NCI-H82 (cell line): ENCODE measurements at places on chromosomes 7 and 10.
A peak's percentile ranks its signal among the peaks of the same experiment; 100 is the strongest.

- DNase-seq, result no peak
These were observed 94.8 kb downstream of the AUTS2 start for GRCh38 chr7:69693042-69693441.

DNA sequence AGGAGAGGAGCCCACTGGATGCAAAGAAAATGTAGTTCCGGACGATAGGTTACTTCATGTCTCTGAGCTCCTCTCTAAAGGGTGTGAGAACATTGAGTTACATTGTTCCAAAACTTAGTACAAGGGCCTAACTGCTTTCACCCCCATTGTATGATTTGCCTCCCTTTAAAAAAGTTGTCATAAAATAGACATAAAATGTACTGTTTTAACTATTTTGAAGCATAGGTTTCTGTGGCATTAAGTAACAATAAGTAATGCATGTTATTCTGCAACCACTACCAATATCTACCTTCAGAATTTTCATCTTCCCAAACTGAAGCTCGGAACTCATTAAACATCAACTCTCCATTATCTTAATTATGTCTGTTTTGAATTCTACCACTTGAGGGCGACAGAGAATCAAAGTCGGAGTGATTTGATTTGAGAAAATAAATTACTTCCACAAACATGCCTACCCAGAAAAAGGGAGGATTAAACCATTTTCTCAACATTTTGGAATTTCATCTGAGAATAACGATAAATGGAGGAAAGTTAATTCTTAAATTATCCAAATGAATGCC lies 2.7 kb downstream of the IGFBP1 start:
- peak; percentile 46 for DNase-seq

DNA sequence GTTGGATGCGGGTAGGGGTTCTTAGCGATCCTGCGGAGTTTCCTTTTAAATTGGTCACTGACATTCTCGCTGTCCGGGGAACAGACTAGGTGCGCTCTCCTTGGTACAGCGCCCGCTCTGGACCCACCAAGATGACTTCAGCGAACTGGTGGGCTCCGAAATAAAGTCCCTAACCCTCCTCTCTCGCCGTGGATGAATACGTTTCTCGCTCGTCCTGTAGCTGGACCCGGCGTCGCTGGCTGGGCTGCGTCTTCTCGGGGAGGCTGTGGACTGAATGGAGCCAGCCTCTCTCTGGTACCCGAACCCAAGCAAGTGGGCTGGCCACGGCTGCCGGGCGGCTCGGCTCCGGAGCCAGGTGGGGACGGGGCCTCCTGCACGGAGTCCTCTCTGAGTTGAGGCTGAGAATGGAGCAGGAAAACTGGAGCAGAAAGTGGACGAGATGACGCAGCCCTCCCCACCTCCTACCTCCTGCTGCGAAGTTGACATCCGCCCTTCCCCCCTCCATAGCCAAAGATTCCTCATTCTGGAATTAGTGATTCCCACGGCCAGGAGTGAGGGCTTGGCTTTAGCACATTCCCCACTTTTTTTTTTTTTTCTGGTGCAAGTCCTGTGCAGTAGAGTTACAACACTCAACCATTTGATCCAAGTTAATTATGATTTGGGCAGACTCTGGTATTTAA lies 1.5 kb downstream of the UNC5B start:
- DNase-seq, result peak; percentile 46

GRCh38 chr7:155576900-155577508 lies 30.6 kb upstream of the CNPY1 start:
- no peak for DNase-seq

DNA sequence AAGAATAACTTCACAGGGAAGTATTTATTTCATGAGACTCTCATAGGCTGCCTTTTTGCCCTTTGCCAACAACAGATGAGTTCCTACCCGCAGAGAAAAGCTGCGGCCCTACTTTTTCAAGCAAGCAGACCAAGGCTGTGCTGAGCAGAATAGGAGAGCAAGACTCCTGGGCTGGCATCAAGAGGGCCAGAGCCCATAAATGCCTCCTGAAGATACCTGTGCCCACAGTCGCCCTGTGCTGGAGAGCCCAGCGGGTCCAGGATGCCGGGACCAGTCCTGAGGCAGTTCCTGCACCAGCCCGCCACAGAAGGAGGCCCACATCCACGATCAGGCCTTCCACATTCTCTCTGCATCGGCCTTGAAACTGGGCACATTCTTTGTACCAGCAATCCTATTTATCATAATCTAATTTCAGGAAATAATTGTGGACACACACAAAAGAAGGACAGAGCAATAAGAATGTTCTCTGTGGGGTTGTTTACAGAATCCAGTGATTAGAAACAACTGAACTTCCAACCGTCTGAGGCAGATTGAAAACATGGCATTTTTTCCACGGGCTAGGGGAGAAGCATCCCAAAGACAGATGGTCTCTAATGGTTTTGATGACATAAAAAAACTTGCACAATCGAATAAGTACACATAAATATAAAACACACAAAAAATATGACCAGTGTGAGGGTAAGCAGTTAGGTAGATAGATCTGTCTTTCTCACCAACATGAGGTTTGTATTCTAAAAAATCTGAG lies 95.6 kb downstream of the CPXM2 start:
- DNase-seq, result no peak

DNA sequence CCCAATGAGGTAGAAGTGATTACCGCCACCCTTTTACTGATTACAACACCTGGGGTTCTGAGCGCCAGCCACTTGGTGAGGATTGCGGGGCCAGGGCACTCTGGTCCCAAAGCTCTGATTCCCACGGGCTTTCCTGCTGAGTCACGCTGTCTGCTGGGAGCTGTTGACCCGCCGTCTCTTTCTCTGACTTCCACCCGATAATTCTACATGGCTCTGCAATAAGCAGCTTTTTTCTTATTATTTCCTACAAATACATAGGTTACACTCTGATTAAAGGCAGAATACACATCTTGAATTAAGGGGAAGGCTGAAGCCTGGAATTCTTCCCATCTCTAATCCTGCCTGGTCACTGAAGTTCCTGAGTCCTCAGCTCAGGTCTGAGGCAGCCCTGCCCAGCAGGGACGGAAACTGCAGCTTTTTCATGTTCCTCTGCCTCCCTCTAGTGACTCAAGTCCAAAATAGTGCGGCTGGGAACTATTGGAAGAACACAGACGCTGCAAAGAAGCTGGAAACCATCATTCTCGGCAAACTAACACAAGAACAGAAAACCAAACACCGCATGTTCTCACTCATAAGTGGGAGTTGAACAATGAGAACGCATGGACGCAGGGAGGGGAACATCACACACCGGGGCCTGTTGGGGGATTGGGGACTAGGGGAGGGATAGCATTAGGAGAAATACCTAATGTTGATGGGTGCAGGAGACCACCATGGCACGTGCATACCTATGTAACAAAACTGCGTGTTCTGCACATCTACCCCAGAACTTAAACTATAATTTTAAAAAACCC lies 178.3 kb downstream of the PRKCQ start:
- DNase-seq, result peak; percentile 89

- no peak for DNase-seq
These were observed 721.5 kb downstream of the POM121L12 start for GRCh38 chr7:53756946-53757345.

DNA sequence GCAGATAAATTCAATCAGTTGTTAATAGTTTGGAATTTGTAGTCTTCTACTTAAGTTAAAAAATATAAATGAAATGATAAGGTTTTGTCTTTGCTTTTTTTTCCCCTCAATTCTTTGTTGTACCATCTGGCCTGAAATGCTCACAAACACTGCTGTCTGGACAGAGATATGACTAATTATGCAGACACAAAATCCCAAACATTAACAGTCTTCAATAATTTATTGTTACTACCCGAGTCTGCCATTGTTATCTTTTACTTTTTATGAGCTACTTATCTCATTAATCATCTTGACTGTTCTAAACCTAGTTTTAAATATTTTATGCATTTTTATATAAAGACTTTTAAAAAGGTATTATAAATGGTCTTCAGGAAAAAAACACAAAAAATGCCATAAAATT lies 64.7 kb upstream of the THSD7A start:
- DNase-seq, result no peak

DNA sequence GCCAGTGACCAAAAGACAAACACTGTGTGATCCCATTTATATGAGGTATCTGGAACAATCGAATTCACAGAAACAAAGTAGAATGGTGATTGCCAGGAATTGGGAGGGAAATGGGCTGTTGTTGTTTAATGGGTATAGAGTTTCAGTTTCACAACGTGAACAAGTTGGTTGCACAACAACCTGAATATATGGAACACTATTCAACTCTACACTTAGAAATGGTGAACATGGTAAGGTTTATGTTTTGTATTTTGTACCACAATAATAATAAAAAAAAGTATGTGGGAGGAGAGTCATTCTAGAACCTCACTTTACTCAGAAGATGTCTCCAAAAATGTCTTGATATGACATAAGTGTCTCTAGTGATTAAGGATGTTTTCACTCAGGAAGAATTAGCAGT lies 85.2 kb upstream of the SGCE start:
- no peak for DNase-seq

DNA sequence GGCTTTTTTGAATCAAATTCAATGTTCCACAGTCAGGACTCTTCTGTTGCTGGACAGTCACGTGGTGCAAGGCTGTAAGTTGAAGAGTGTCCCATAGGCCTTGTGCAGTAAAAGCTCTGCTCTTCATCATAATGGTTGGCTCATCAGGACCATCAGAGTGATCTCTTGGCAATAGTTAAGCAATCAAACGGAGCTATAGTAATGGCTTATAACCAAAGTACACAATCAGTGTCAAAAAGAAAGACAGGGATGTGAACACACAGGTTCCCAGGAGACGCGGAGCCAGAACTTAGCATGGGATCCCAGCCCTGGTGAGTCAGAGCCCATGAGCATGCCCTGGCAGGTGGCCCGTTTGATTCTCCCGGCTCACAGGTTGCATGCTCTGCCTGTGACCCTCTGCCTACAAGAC lies 10.8 kb upstream of the GPNMB start:
- DNase-seq, result no peak

DNA sequence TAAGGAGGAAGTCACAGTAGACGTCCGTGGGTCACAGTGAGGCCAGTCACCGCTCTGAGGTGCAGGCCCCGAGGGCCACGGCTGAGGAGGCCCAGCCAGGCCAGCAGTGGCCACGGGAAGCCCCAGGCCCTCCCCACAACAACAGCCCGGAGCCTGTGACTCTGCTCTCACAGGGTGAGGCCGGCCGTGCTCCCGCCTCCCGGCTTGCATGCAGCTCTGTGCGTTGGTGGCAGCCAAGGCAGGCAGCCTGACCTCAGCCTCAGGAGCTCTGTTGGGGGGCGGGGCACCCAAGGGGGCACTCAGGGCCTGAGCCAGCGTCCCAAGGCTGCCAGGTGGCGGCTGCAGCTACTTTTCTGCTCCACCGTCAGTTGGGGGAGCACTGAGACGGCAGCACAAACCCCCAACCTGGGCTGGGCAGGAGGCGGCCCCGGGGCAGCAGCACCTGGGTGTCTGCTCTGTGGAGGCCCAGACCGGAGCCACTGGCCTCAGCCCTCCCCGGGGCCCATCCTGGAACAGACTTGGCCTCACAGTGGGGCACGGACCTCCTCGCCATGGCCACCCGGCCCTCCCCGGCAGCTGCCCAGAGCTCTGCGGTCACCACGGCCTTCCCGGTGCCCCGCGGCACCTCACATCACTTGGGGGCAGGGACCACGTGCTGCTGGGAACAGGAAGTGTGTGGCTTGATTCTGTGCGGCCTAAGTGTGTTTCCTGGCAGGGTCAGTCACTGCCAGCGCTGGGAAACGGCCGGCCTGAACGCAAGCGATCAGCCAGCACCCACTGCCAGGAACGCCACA lies 13.3 kb downstream of the CYP2W1 start:
- no peak for DNase-seq

DNA sequence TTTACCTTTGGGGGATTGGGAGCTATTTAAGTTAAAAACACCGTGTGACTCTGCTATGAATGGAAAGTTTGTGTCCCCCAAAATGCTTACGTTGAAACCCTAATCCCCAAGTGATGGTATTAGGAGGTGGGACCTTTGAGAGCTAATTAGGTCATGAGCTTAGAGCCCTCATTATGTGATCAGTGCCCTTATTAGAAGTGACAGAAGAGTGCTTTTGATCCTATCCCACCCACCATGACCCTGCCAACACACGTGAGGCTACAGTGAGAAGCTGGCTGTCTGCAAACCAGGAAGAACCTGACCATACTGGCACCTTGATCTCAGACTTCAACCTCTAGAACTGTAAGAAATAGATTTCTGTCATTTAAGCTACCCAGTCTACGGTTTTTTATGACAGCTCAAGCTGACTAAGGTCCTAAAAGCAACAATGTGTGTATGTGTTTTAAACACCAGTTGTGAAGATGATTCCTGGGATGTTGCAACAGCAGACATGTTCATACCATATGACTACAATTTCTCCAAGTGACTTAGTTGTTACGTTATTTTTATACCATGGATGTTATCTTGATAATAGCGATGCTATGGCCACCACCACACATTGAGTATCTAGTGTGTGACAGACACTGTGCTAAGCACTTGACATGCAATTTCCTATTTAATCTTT lies 124.4 kb downstream of the PIP4K2A start:
- peak; percentile 87 for DNase-seq
